MCF 10A (cell line): ENCODE measurements at places on chromosomes 12 and 14.

- peak; percentile 94 for DNase-seq
These were observed 12.4 kb downstream of the ERG28 start for GRCh38 chr14:75648066-75648838.

- no peak for DNase-seq
These were observed 12.9 kb upstream of the ASPG start for GRCh38 chr14:104072586-104072985.

DNA sequence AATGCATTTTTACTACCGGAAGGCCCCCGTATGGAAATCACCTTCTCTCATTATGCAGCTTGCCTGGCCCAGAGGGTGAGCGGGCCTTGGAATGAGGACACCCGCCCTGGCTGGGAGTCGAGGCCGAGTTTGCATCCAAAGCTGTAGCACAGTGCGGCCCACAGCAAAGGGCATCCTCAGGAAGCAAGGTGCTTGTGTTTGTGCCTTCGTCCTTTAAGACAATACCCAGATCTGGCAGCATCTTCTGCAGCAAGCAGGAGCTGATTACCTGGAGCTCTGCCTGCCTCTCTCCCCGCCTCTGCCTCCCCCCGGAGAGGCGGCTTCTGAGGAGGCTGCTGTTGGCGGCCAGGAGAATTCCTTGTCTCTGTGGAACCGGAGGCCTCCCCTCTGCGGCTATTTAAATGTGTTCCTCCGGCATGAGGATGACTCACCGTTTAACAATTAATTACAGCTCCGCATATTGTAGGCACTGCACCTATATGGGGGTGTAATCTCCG is 145.3 kb downstream of the CACNA1C start:
- peak; percentile 66 for DNase-seq

- DNase-seq, result peak; percentile 51
These were observed 4.7 kb downstream of the SYNE2 start for GRCh38 chr14:63857466-63858030.

DNA sequence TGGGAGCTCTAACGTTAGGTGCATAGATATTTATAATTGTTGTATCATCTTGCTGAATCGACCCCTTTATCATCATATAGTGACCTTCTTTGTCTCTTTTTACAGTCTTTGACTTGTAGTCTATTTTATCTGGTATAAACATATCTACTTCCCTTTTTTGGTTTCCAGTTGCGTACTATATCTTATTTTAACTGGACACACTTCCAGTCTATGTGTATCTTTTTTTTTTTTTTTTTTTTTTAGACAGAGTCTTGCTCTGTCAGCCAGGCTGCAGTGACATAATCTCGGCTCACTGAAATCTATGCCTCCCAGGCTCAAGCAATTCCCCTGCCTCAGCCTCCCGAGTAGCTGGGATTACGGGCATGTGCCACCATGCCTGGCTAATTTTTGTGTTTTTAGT is 41.9 kb upstream of the ZFP36L1 start:
- no peak for DNase-seq

- no peak for DNase-seq
These were observed 387.8 kb downstream of the FLRT2 start for GRCh38 chr14:85917716-85918115.
